ENCODE measurements at places on chromosomes 3 and 15. TPM values are rescaled to one million over a fixed set of nuclear protein-coding genes. Genes with fewer than 3 reads are reported as not detected.

The SYNPR gene
- total RNA-seq, result not detected

The SCAMP2 gene
- 47.6 TPM for total RNA-seq

The SCN11A gene
- total RNA-seq, result 0.87 TPM

The CILP gene
- total RNA-seq, result 7.8 TPM

The SETD5 gene
- 117 TPM for total RNA-seq

The PLA2G4D gene
- not detected for total RNA-seq

The TIMP4 gene
- 47.9 TPM for total RNA-seq

The KBTBD12 gene
- total RNA-seq, result 0.30 TPM

The CCDC39 gene
- total RNA-seq, result not detected

The PYGO1 gene
- total RNA-seq, result 7.6 TPM

The ACKR4 gene
- total RNA-seq, result not detected

The GOLGA8M gene
- total RNA-seq, result 5.9 TPM

Data from tibial nerve (tissue), 4 donors.